ENCODE measurements at places on chromosomes 12 and 14.

DNA sequence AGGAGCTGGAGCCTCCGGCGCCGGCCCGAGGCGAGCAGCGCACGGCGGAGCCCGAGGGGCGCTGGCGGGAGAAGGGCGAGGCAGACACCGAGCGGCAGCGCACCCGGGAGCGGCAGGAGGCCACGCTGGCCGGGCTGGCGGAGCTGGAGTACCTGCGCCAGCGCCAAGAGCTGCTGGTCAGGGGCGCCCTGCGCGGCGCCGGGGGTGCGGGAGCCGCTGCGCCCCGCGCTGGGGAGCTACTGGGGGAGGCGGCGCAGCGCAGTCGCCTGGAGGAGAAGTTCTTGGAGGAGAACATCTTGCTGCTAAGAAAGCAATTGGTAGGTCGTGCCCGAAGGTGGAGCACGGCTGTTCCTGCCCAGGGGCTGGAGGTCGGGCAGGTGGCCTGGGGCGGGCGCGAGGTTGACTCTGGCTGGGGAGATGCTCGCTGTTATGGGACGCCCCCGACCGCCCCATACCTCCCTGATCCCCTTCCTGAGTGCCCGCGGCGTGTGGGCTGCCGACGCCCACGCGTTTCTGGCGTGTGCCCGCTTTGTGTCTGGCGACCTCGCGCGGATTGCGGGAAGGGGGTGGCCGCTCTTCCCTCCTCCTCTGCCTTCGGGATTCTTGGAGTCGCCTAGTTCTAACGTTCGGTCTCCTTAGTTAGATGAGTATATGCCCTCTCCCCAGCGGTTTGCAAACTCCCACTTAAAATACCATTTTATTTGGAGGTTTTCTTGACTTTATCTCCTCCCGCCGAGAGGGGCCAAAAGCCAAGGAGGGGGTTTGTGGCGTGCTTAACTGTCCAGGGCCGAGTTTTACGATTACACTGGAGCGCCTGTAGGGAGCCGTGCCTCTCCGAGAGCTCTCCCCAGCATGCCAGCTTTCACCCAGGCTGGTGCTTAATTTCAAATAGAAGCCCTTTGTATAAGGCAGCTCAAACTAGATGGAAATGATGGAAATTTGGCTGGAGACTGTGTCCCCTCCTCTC is 752 bp downstream of the DACT1 start:
- DNase-seq = no peak

DNA sequence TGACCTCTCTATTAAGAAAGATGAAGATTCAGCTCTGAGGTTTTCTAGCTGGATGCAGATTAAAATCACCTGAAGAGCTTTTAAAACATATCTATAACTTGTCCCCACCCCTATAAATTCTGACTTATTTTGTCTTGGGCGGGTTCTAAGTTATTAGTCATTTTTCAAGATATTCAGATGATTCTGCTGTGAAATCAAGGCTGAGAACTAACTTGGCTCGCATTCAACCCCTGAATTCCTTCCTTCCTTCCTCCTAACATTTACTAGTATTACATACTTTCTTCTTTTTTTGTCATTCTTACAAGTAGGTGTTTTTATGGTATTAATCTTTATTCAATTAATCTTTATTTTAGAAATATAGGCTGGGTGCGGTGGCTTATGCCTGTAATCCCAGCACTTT is 55.4 kb downstream of the SSPN start:
- DNase-seq = no peak

GRCh38 chr14:58977366-58977765 is 211.1 kb upstream of the DAAM1 start:
- DNase-seq = no peak

DNA sequence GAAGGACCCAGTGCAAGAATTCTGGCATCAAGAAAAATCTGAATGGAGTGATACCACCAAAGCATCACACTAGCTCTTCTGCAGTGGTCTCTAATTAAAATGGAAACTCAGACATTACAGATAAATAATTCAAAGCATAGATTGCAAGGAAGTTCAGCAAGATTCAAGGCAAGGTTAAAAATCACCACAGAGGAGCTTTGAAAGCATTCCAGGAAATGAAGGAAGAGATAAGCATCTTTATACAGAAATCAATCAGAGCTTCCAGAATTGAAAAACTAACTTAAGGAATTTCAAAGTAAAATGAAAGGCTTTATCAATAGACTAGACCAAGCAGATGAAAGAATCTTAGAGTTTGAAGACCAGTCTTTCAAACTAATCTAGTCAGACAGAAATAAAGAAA is 20.4 kb upstream of the GLIPR1 start:
- no peak for DNase-seq

DNA sequence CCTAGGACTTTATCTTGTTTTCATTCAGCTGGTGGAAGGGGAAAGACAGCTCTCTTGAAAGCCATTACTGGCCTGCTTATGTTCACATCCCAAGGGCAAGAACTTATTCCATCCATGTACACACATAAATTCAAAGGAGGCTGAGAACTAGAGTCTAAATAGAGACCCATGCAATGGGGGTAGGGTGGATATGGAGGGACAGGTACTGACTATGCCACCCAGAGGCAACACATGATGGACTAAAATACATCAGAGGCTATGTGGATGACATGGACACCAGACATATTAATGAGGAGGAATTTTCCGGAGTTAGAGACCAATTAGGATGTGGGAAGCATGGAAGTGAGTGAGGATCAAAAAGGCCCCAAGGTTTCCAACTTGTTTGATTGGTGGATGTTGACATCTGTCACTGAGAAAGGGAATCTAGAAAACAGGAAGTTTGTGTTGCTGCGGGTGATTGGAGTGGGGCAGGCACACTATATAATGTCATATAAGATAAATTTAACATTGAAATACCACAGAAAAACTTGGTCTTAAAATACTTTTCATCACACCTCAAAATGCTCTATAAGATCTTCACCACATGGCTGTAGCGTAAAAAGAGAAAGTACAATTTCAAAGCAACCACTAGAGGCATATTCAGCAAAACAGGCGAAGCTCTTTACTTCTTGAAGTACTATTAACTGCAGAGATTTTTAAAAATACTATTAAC is 130.4 kb downstream of the GRIP1 start:
- DNase-seq = no peak

DNA sequence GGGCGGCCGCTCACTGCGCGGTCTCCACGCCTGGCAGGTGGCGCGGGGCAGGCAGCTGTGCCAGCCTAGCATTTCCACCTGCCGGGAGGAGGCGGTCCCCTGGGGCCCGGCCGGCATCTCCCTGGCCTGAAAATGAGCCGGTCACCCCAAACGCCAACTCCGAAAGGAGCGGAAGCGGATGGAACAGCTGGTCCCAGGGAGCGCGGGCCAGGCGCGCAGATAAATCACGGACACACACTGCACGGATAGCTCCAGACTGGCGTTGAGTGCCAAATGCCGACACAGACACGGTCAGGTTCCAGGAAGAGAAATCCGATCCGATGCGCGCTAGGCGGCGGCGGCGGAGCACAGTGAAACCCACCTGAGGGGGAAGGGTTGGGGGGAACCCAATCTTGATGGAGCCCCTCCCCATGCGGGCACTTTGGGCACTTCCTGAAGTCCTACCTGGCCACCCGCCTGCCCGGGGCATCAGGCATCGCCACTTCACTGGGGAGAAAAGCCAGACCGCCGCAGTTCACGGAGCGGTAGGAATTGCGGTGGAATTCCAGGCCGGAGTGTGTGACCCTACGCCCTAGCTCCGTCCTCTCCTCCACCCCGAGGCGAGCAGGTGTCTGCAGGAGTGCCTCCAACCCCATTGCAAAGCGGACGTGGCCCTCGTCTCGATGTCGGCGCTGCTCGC is 624 bp upstream of the PLEKHD1 start:
- DNase-seq = no peak

- DNase-seq = no peak
Measured at GRCh38 chr14:24231263-24232120, 675 bp downstream of the NEDD8 start.

GRCh38 chr12:11854011-11854499 is 204.6 kb downstream of the ETV6 start:
- no peak for DNase-seq

DNA sequence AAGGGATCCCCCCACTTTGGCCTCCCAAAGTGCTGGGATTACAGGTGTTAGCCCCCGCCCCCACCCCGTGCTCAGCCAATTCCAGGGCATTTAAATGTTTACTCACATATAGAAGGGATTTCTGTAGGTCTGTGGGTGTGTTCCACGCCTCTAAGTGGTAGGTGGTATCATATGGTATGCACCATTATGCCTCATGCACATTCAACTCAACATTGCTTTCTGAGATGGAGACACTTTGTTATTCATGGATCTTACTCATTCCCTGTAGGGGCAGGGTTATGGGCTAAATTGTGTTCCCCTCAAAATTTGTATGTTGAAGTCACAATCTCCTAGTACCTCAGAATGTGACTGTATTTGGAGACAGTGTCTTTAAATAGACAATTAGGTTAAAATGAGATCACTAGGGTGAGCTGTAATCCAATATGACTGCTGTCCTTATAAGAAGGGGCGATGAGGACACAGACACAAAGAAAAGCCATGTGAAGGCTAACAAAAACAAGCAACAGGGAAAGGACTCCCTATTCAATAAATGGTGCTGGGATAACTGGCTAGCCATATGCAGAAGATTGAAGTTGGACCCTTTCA is 200.6 kb downstream of the EFCAB11 start:
- no peak for DNase-seq

DNA sequence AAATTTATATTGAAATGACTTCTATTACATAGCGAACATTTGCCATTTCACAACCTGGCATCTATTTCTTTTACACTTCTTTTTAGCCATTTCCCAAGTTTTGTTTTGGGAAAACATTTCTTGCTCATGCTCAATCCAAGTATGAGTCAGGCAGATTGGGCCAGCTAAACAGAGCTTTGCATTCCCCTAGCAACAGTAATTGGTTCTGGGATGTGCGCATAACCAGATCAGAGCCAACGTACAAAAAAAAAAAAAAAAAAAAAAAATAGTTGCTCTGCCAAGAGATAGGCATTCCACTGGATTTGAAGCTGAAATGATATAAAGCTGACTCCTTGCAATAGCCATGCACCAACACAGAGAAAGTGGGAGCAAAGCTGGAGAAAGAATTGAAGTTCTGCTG is 37.5 kb downstream of the PLCZ1 start:
- DNase-seq = no peak
